T follicular helper cell (primary cell): ENCODE measurements at places on chromosomes 6 and 20.

- DNase-seq = no peak
These were observed 278.2 kb upstream of the SUPT3H start for GRCh38 chr6:45655745-45656476.

GRCh38 chr6:101614774-101615173, 221.3 kb downstream of the GRIK2 start:
- no peak for DNase-seq

DNA sequence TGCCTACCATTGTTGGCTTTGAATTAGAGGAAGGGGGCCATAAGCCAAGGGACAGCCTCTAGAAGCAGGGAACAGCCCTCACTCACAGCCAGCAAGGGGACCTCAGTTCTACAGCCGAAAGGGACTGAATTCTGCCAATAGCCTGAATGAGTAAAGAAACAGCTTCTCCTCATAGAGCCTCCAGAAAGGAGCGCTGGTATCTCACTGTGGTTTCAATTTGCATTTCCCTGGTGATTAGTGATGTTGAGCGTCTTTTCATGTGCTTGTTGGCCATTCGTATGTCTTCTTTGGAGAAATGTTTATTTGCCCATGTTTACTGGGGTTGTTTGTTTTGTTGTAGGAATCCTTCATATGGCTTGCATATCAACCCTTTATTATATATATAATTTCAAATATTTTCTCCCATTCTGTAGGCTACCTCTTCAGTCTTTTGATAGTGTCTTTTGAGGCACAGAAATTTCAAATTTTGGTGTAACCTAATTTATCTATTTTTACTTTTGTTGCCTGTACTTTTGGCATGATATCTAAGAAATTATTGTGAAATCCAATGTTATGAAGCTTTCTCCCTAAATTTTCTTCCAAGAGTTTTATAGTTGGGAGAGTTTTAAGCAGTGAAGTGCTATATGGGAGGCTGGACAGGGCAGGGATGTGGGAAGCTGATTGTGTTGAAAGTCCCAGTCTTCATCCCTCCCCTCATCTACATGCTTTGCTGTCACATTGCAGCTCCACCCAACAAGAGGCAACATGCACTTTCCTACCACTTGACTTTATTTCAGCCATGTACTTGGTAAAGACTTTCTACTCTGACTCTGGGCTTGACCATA, 82.3 kb upstream of the SHLD1 start:
- no peak for DNase-seq

DNA sequence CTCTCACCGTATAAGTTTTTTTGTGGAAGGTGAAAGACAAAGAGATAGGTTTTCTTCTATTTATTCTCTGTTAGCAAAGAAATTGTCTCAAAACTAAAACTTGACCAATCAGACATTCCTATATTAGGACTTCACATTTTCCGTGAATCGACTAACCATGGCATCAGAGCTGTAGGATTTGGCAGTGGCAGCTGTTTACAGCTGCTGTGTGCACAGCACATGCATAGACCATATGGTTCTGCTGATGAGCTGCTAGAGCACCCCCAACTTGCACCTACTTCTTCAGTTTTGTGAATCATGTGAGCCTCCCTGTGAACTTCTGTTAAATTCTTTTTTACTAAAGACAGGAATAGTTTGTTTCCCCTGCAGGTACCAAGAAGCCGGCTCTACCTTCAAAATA, 157.9 kb downstream of the RFX6 start:
- no peak for DNase-seq

- DNase-seq = no peak
These were observed 661.4 kb upstream of the HS3ST5 start for GRCh38 chr6:115004204-115004603.

DNA sequence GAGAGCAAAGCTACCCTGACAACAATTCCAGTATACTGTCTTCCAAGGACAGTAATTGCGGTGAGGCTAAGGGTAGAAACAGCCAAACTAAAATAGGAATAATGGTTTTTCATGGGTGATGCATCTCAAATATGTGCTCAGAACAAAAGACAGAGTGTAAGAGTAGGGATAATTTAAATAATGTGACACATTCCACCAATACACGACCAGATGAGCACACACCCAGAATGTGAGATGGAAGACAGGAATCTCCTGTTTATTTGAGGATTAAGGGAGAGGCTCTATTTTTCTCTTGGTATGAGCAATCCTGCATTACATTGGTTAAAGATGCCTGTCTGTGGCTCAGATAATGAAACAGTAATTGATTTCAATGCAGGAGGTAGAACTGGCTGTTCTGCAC, 292.9 kb upstream of the ZFP64 start:
- DNase-seq = no peak

DNA sequence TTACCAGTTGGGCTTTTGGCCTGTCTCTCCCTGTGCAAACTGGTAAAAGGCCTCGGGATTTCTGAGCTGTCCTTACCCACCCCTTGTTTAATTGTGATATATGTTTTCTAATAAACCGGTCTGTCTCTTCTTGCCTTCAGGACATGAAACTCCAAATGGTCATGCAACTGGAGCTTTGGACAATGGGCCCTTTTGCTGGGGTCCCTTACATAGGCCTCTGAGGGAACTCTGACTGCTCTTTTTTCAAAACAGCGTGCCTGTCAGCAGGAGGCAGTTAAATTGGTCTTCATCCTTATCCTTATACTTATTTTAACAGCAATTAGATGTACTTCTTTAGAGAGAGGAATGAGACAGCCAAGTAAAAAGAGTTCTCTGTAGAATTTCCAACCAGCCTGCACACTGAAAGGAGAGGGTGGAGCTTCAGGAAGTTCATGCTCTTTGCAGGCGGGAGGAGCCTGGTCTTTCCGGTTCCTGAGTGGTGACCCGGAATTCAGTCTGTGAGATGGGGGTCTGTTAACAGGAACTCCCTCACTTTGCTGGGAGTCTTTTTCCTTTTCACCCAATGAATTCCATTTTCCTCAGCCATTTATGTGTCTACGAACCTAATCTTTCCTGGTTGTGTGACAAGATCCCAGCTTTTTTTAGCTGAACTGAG, 299.6 kb upstream of the GJE1 start:
- no peak for DNase-seq

- no peak for DNase-seq
These were observed 34.5 kb upstream of the AVP start for GRCh38 chr20:3119044-3119443.

GRCh38 chr6:112488238-112488637, 141.1 kb downstream of the RFPL4B start:
- DNase-seq = no peak

GRCh38 chr6:116073765-116074440, 13.2 kb upstream of the FRK start:
- DNase-seq = no peak

GRCh38 chr20:46283426-46284039, 24.8 kb downstream of the CDH22 start:
- DNase-seq = no peak

GRCh38 chr6:72246926-72247325, 360.6 kb downstream of the RIMS1 start:
- DNase-seq = no peak

DNA sequence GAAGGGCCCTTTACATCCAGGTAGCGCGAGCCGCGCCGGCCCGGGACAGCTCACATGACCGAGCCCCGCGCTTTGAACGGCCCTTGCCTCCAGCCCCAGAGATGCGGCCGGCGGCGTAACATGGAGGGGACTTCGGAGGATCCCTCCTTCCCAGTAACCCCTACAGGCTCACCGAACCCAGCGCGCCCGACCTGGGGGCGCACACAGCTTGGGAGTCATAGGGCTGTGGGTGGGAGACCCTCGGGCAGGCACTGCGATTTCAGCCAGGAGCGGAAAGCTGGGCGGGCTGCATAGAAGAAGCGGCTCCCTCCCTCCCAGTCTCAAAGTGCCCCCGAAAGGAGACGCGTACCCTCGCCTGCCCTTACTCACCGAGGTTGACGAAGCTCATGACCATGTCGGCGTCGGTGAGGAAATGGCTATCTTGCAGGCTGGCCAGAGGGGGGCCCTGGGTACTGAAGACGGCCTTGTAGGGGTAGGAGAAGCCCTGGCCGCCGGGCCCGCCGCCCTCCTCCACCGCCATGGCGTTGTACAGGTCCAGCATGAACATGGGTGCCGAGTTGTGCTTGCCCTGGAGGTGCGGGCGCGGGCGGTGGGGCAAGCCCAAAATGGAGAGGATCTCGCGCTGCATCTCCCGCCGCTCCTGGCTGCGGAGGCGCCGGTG, 975 bp downstream of the BMP7 start:
- DNase-seq = no peak

DNA sequence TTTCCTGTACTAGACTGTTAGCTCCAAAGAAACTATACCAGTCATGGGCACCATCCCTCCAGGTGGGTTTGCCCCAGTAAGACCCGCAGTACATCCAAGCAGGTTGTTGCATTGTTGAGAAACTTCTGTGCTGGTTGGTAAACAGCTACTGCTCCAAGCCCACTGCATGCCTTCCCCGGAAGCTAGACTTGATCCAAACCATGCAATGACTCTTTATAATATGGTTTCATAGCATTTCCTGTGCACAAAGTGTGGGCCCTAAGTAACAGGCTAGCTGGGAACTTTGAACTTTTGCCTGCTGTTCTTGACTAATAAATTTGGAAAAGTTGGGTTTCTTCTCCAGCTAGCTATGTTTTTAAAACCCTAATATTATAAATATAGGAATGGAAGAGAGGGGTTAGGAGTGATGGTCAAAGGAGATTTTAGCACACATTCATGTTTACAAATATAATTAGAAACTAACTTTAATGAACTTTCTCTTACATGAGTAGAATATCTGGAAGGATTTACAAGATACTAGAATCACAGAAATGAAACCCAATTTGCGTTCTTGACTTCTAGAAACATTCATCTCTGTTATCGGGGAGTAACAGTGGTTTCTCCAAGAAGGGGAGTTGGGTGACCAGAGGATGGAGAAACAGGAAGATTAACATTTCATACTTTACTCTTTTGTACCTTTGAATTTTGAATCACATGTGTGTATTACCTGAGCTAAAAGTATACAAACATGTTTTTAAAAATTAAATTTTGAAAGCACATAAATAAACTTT, 51.7 kb downstream of the GFOD1 start:
- no peak for DNase-seq

GRCh38 chr6:68778356-68779020, 143.4 kb downstream of the ADGRB3 start:
- no peak for DNase-seq

DNA sequence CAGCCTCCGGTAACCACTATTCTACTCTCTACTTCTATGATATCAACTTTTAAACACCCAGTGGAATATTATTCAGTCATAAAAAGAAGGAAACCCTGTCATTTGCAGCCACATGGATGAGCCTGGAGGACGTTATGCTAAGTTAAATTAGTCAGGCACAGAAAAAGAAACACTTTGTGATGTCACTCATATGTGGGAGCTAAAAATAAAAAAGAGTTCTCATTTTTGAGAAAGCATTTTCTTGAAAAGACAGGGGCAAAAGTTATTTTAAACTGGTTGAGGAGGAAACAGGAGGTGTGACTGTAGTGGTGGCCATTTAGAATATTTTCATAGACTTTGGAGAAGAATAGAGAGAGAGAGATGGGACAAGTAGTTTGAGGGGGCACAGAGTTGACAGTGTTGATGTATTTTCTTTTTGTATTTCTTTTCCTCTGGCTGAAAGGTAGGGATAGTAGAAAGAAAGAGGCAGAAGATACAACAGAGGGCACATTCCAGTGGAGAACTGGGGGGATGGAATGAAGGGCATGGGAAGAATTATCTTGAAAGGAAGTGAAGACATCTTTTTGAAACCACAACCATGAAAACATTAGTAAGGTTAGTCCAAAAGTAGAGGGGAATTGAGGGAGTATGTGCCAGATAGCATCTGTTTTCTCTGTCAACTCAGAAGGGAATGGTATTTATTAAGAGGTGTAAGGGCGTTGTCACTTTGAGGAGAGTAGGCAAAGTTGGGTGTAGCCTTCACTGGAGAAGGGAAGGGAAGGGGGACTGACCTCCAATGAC, 181.3 kb upstream of the GMDS start:
- no peak for DNase-seq
